ENCODE measurements at places on chromosomes 6 and 20. TPM values are rescaled to one million over a fixed set of nuclear protein-coding genes. Genes with fewer than 3 reads are reported as not detected.
A peak's percentile ranks its signal among the peaks of the same experiment; 100 is the strongest.

DNA sequence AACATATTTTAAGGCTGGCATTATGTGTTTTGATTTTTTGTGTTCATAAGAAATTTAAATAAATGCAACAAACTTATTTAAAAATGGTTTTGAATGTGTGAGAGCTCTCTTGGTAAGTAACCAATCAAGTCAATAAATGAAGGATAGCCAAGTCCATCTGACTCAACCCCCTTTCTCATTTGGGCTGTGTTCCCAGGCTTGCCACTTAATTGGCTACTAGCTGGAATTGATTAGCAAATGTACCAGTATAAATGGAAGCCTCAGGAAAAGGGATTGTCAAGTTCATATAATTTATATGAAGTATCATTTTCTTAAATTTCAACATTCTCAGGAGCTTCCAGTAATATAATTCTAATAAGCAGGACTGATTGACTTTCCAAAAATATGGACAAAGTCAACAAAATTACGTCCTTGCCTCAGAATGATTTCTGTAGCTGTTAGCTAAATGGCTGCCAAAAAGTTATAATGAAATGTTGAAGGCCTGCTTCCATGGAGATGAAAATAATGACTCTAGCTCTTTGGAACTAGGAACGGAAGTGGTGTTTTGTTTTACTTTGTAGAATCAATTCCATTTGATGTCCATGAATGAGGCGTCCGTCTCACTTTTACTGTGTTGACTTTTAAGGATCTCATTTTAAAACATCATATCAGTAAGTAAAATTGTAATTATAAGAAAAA, 614.9 kb downstream of the CDH26 start:
- no peak for DNase-seq
- no peak overlapping the region for H3K27ac ChIP-seq
- H3K4me3 ChIP-seq: no peak overlapping the region
- no peaks in the 10 kb centered on the region for H3K27me3 ChIP-seq

DNA sequence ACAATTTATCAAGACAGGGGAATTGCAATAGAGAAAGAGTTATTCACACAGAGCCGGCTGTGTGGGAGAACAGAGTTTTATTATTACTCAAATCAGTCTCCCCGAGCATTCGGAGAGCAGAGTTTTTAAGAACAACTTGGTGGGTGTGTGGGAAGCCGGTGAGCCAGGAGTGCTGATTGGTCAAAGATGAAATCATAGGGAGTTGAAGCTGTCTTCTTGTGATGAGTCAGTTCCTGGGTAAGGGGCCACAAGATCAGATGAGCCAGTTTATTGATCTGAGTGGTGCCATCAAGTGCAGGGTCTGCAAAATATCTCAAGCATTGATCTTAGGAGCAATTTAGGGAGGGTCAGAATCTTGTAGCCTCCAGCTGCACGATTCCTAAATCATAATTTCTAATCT, 50.0 kb upstream of the ECI2 start:
- H3K27ac ChIP-seq: no peak overlapping the region
- H3K36me3 ChIP-seq: no peaks in the 10 kb centered on the region
- H3K27me3 ChIP-seq: no peaks in the 10 kb centered on the region
- H3K4me1 ChIP-seq: no peaks in the 10 kb centered on the region

The KCNG1 gene
- total RNA-seq: 36.3 TPM

DNA sequence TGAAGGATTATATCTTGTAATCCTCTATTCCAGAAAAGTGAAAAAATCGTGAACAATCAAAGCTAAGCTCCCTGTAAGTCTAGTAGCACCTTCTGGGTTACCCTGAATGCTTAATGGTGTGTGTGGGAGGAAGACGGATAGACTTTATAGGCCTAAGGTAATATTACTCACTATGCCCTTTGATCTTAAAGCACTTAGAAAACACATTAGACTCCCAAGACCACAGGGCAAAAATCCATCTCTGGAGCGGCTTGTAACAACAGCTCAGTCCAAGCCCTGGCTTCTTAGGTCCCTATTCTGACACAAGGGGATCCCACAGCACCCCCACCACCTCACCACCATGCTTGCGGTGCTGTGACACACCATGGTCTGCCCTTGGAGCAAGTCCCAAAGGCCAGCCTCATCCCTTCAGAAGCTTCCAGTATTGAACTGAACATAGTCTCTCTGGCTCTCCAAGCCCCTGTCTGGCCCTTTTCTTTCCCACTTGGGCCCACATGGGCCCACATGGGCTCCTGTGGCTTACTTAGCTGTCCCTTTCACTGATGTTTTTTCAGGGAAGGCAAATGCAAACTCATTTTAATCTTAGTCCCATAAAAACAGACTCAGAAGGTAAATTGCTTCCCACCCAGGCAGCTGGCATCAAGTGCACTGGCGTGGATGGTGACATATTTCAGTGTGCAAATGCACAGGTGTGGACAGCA, 28.3 kb downstream of the C6orf132 start:
- H3K4me3 ChIP-seq: no peak overlapping the region
- H3K27ac ChIP-seq: peak overlapping the region; percentile 84
- H3K4me1 ChIP-seq: peaks cover 43% of the 10 kb centered on the region
- H3K27me3 ChIP-seq: no peaks in the 10 kb centered on the region

The BPIFB4 gene
- not detected for total RNA-seq

The FOXQ1 gene
- 1.6 TPM for total RNA-seq

DNA sequence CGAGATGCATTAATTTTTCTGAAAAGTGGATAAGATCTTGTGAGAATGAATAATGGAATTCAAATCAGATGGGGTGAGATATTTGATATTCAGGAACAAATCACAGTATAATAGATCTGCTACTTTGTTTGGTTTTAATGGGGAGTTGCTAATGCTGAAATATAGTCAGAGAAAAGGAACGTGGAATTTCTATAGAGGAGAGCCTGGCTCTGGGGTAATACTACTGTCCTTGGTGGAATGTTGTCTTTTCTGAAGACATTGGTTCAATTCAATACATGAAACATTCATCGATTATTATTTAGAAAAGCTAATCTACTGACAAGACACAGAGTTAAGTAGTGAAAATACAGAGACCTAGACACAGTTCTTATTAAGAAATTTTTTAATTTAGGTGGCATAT, 108.6 kb downstream of the ESR1 start:
- DNase-seq: no peak
- H3K36me3 ChIP-seq: no peaks in the 10 kb centered on the region
- no peaks in the 10 kb centered on the region for H3K27me3 ChIP-seq
- H3K4me1 ChIP-seq: no peaks in the 10 kb centered on the region

GRCh38 chr6:155024391-155025027, 29.4 kb downstream of the TIAM2 start:
- H3K4me3 ChIP-seq: no peak overlapping the region
- DNase-seq: no peak
- H3K36me3 ChIP-seq: no peaks in the 10 kb centered on the region

DNA sequence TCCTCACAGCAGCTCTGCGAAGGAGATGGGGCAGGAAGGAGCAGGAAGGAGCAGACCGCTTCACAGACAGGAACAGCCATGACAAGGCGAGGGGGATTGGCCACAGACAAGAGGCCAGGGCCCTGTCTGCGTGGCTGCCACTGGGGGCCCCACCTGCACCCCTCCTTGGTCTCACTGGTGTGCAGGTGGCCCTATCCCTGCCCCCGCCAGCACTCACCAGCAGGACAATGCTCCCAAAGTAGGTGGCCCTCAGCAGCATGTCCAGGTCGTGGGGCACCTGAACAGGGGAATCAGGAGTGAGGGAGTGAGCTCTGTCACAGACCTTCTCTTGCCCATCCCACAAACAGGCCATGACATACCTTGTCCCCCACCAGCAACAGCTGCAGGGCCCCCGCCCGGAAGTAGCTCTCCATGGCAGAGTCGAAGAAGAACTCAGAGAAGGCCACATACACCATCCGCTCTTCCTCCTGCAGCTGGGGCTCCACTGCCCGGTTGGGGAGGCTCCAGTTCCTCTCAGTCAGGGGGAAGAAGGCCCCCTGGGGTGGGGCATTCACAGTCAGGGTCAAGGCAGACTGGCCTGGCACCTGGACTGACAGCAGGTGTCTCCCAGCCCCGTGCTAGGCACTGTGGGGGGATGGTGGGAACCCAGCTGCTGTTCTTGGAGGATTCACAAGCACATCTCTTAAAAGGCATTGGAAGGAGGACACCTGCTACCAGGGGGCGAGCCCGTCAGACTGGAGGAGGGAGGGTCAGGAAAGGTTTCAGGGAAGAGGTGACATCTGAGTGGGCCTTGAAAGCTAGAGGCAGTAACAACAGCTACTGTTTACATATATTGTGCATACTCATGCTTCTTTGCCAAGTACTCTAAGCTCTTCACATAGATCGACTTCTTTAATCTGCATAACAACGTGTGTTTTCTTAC, 7.1 kb downstream of the PLTP start:
- H3K27me3 ChIP-seq: no peaks in the 10 kb centered on the region
- H3K27ac ChIP-seq: no peak overlapping the region
- no peaks in the 10 kb centered on the region for H3K4me1 ChIP-seq
- DNase-seq: no peak
- H3K4me3 ChIP-seq: no peak overlapping the region

DNA sequence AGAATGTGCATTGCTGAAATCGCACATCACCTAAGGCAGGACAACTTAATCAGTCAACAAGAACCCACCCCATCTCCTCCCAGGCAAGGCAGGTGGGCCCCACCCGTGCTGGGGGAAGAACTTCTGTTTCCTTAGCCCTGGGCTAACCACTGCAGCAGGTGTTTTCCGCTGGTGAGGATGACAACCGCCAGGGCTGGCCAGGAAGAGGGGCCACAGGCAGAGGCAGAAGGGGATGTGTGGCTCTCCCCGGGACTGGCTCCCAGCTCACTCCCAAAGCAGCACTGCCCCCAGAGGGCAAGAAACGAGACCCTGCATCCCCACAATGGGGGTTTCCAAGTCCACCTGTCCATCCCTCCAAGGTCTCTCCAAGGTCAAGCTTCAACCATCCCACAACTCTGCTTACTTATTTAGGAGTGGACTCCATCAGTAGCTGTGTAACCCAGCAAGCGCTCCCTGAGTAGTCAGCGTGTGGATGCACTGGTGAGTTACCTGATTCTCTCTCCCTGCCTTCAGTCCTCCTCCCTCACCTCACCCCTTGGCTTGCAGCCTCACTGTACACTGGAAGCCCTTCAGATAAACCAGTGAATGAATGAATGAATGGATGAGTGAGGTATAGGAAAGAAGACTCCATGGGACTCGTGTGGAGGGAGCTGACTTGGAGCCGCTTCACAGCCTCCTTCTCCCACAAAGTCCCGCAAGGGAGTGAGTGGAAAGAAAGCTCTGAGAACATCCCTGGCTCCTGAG, 168.2 kb upstream of the CST7 start:
- no peak overlapping the region for H3K4me3 ChIP-seq
- H3K27ac ChIP-seq: no peak overlapping the region
- peaks cover 5% of the 10 kb centered on the region for H3K27me3 ChIP-seq
- H3K36me3 ChIP-seq: no peaks in the 10 kb centered on the region

DNA sequence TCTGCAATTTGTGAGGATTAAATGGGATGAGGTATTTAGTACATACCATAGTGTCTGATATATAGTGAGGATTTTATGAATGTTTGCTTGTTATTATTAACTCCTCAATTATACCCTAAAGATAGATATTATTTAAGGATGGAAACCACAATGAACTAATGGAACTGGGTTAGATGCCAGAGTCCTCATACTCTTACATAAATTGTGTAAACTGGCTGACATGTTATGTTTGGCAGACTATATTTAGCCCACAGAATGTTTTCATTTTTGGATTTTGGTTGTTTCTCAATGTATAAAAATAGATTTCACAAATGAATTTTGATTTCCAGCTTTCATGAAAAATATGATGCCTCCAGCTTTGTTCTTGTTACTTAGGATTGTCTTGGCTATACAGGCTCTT, 37.6 kb downstream of the HTR1B start:
- H3K4me3 ChIP-seq: no peak overlapping the region
- H3K36me3 ChIP-seq: no peaks in the 10 kb centered on the region
- no peak for DNase-seq
- no peaks in the 10 kb centered on the region for H3K4me1 ChIP-seq
- H3K27me3 ChIP-seq: no peaks in the 10 kb centered on the region

The VGLL2 gene
- total RNA-seq: not detected
